ENCODE measurements at places on chromosomes 7 and 10.

DNA sequence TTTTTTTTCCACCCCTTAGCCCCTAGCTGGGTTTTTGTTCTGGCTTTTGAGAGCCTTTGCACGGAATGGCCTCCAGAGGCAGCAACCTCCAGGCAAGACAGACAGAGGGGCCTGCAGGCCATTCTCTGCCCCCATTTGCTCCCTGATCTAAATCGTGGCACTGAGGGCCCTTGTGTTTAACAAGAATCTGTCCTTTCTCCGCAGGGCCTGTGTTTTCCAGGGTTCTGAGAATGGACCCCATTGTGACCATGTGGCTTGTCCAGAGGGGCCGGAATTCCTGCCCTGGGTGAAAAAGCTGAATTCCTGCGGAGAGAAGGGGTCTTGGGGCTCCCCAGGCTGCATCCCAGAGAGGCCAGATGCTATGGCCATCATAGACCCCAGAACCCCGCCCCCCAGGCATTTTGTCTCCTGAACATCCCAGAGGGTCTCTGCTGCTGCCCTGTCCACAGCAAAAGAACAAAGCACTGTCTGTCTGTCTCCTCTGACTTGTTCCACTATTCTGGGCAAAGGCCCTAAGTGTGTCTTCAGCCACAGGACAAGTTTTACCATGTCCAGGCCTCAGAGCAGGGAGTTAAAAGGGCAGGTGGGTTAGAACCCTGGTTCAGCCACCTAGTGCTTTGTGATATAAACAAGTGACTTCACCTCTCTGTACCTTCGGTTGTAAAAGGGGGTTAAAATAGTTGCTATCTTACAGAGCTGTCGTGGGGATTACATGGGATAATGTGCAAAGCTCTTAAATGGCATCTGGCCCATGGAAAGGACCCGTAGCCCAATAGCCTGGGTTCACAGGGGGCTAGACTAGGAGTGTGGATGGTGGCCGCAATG is 155.6 kb downstream of the SH3PXD2A start:
- DNase-seq, result no peak

DNA sequence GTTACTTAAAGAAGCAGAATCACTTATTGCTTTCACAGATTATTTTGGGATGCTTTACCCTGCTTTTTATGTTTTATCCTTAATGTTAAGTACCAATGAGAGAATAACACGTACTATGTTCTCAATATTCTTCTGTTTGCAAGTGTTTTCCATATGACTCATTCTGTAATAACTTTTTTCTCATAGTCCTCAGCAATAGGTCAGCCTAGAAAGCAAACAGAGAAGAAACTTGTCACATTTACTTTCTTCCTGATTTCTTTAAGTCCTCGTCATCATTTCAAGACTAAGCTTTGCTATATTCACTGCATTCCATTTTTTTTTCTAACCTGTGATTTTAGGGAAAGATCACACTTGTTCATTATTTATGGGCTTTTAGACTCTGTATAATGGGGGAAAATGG is 6.8 kb upstream of the AGR2 start:
- DNase-seq, result peak; percentile 56

DNA sequence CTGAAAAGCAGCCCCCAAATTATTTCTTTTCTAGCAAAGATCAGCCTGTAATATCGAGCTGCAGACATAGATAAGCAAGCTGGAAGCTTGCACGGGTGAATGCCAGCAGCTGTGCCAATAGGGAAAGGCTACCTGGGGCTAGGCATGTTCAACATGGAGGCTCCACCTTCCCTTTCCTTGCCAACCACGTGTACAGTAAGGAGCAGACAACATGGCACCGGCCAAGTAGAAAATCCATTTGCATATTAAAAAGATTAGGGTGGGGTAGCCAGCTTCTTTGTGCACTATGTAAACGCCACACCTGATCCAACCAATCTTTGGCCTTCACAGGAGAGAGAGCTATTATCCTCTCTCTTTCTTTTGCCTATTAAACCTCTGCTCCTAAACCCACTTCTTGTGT is 56.7 kb upstream of the SEPHS1 start:
- DNase-seq, result no peak

DNA sequence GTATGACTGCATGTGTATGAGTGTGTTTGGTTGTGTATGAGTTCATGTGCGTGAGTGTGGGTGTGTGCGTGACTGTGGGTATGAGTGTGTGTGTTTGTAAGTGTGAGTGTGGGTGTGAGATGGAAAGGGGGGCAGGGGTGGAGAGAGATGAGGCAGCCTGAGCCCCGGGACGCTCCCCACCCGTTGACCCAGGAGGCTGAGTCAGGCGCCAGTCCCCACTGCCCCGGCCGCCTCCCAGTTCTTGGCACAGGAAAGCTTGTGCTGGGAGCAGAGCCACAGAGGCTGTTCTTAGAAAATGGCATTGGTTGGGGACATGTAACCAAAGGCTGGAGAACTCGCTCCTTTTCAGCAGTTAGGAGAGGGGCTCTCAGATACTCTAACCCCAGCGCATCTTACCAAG is 27.8 kb upstream of the NUB1 start:
- DNase-seq, result peak; percentile 61

GRCh38 chr7:49346195-49346899 is 422.0 kb downstream of the CDC14C start:
- no peak for DNase-seq

DNA sequence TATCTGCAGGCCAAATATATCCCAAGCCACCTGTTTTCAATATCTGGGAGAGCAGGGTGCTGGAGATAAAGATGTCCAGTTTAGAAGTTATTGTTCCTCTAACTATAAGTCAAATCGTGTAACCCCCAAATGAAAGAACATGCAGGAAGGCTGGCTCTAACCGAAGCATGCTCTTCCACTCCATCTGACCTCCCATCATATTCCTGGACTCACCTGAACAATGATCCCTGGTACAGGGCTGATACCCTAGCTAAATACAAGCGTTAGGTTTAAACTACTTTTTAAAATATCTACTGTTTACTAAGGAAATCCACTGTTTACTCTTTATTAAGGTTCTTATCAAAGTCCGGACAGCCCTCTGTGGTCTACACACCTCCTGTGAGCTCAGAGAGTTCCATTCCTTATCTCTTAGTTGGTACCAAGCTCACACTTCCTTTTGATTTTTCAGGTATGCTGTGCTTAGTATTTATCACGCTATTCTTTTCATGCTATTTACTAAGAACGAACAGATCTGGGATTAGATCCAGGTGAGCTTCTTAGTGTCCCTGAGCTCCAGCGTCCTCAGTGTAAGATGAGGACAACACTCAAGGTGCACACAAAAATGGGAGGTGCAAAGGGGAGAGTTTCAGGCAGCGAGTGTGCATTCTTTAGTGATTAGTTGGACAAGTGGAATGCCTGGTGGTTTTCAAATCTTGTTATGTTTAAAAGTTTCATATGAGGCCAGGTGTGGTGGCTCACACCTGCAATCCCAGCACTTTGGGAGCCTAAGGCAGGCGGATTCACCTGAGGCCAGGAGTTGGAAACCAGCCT is 23.6 kb upstream of the COBL start:
- no peak for DNase-seq

DNA sequence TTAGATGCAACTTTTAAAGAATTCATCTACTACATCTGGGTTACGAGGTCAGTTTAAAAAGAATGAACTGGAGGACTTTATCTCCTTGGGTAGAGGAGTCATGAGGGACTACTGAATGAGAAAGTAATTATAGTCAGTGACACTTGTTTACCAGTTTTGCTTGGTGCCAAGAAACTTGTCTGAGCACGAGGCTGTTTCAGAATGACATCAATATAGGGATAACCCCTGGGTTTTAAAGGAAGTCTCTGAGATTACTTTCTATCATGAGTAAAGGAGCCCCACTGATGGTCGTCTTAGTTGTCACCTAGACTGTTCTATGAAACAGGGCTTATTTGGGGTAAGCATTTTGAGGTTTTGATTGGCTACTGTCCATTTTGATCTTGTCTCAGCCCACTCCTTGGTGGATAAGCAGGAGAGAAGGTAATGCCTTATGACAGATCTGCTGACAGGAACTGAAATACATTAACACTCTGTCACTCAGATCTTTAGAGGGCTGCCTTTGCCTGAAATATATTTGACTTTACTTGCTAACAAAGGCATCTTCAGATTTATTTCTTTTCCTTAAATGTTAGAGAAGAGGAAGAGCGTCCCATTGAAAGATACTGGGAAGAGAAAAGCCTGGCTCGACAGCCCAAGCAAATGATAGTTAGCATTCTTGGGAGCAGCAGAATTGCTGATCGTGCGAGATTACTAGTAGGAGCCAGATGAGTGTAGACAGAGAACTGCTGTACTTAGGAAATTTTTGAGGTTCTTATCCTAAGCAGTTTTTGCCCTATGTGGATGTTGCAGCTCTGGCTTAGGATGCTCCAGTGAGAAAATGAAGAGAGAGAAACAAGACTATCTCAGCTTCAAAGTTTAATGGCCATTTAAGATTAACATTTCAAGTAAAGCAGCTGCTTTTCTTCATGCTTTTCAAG is 299.2 kb upstream of the LRGUK start:
- DNase-seq, result no peak

Data from astrocyte of the hippocampus (primary cell).